H9 (cell line): ENCODE measurements at places on chromosomes 1 and 21. TPM values are rescaled to one million over a fixed set of nuclear protein-coding genes. Genes with fewer than 3 reads are reported as not detected.

DNA sequence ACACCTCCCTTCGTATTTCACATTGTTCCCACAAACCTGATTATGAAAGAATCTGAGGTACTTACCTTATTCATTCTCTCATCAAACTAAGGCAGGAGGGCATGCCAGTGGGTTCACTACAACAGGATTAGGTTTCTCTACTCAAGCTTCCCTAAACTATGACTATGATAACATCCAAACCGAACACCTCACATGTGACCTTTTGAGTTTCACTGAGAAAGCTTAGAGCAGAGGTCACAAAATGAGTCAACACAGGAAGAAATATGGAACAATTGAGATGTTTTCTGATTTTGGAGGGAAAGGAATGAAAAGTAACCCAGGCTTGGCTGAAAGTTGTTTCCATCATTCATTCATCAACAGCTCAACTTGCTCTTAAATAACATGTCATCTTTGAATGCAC is 24.1 kb downstream of the UBR4 start:
- DNase-seq: no peak

- DNase-seq: no peak
These were observed 37.3 kb upstream of the COL6A2 start for GRCh38 chr21:46060596-46061061.

DNA sequence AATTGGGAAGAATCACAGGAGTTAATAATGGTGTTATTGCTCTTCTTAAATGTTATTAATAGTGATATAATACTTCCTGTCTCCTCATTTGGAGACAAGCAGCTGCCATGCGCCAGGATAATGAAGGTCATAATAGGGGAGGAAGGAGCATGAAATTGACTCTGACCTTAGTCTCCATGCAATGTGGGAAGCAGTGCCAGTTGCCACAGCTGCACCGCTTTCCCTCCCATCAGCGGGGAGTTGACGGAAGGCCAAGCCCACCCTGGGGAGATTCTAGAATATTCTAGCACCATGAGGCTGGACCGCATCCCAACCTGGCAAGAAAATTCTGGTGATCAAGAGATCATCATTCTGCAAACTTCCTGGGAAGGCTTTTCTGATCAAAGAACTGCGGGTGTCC is 11.0 kb upstream of the OLIG1 start:
- no peak for DNase-seq

DNA sequence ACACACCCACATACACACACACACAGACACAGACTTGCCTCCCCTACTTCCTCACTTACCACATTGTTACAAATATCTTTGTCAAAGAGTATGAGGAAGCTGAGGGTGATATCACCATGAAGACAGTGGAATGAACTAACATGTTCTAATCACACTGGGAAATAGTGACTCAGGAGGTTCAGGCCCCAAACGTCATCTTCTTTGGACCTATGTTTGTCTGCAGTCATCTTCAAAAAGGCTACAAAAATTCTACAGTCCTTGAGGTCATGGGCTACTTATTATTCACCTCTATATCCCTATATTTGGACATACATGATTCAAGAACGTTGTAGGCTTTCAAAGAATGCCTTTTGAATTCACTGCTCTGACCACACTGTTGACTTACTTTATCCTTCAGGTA is 2.1 kb upstream of the LCE2C start:
- no peak for DNase-seq

- no peak for DNase-seq
These were observed 151.5 kb downstream of the FCRL5 start for GRCh38 chr1:157400766-157401165.

GRCh38 chr1:183374825-183375224 is 43.4 kb downstream of the NMNAT2 start:
- no peak for DNase-seq

TNNT2 gene
- total RNA-seq: 5.9 and 8.6 TPM in 2 replicates

FYB2 gene
- total RNA-seq: 0.33 and 0.48 TPM in 2 replicates
